ENCODE measurements at places on chromosomes 1 and 21.

- DNase-seq = no peak
Observed at GRCh38 chr1:109521002-109521951, 11.8 kb upstream of the AMIGO1 start.

- DNase-seq = no peak
Observed at GRCh38 chr1:8941906-8942305, 3.8 kb upstream of the CA6 start.

DNA sequence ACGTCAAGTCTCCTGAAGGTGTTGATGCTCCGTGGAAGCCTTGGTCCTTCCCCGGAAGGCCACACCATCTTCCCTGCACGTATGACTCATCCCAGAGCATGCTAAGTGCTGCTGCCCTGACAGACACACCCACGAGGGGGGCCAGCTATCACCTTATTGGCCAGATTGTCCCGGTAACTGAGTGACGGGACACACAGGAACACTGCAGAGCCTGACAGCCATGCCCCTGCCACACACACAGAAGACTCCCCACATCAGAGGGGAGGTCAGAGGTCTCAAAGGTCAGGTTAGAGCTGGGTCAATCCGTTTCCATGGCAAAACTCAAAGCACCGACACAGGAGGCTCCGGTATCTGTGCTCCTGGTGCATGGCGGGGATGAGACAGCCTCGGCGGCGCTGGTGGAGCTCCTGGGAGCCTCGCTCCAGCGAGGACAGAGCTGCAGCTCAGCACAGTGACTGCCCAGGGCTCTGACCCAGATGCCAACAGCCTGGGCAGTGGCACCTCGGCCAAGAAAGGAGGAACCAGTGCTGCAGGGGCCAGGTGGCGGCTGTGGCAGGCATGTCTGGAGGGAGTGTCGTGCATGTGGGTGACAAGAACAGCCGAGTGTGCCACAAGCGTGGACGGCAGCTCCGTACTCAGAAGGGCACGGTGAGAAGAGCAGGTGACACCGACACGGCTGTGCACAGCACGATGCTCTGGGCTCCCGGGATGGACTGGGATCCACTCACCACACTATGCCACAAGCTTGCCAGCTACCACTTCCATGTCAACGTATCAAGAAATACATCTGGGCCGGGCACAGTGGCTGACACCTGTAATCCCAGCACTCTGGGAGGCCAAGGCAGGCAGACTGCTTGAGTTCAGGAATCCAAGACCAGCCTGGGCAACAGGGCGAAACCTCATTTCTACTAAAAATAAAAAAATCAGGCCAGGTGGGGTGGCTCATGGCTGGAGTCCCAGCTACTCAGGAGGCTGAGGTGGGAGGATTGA, 14.8 kb upstream of the TMEM240 start:
- no peak for DNase-seq

DNA sequence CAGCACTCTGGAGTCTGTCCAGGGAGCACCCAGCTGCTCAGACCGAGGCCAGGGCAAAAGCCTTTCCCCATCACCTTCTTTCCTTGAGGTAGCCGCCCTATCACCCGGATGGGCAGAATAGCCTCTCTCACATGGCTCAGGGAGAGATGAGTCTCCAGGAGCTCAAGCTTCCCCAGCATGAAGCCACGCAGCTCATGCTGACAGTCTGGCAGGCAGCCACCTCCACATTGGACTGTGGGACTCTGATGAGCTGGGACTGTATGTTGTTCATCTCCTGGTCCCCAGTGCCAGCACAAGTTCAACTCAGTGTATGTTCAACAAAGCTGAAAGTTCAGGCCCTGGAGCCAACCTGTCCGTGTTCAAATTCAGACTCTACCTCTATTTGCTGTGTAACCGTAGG, 75.2 kb upstream of the ZC3H12A start:
- no peak for DNase-seq

DNA sequence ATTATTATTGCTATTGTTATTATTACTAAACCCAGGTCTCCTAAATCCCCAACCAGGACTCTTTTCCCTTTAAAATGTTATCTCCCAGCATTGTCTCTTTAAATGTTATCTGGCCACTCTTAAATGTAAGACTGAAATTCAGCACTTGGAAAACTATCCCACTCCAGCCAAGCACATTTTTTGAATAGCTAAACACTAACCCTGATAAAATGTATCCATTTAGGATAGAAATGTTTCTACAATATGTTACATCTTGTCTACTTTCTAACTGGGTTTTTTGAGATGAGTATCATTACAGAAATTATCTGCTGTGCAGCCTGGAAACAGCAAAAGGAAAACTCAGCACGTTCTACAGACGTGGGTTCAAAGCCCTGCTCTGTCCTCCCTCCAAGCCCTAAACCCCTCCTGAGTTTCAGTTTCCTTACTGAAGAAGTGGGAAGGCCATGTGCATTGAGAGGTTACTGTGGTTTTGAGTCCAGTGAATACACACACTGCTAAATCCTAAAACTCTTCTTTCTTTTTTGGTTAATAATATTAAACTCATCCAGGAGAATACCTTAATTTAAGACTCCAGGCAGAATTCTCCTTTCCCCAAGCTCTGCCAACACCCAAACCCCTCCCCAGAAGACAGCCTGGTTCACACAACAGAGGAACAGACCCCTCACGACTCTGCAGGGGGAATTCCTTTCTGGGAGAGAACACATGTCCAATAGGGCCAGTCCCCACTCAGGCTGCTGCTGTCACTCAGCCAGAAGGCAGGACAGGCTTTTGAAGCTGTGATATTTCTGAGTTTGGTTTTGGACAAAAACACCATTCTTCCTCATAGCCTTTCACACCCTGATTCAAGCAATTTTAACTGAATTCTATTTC, 41.9 kb downstream of the HIVEP3 start:
- DNase-seq = no peak

DNA sequence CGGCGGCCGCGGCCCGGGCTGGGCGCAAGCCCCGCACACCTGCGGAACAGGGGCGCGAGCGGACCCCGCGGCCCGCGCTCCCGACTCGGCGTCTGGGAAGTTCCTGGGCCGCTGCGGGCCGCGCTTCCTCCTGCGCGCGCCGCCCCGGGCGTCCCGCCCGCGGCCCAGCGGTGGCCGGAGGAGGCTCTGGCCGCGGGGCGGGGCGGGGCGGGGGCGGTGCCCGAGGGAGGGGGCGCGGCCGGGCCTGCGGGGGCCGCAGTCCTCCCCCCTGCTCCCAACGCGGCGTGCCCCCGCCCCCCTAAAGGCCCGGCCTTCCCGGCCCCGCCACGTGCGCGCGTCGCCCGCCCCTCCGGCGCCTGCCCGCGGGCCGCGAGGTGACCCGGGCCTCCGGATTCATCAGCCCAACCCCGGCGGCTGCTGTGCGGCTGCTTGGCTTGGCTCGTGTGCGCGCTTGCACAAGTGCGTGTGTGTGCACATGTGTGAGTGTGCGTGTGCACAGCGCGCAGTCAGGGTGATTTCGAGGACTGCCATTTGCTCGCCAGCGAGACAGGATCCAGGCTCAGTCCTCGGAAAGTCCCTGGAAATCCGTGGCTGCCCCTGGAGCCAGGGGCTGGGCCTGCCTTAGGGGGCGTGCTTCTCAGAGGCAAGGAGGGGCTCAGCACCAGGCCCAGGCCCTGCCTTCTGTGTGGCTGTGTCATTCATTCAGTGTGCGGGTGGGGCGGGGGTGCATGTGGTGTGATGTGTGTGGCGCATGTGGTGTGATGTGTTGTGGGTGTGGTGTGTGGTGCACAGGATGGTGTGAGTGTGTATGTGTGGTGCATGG, at the start of gene C2CD2:
TSS of gene C2CD2 (minus strand) at position 188 of the 823 bp plus-strand sequence. CDS start 370 bp downstream, outside the sequence.
- DNase-seq = peak; percentile 43

DNA sequence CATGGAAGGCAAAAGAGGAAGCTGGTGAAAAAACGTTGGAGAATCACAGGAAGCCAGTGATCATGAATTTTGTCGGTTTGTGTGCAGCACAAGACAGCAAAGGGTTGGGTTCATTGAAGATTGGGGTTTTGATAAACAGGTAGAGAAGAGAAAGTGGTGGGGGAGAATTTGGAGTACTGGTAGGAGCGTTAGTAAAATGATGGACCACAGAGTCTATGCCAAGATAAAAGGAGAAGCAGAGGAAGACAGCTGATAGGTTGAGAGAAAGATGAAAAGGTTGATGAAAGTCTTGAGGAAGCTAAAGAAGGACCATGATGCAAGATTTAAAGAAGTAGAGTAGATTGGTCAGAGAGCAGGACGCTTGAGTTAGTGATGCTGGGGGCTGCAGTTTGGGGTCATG, 156.8 kb upstream of the POU3F1 start:
- no peak for DNase-seq

DNA sequence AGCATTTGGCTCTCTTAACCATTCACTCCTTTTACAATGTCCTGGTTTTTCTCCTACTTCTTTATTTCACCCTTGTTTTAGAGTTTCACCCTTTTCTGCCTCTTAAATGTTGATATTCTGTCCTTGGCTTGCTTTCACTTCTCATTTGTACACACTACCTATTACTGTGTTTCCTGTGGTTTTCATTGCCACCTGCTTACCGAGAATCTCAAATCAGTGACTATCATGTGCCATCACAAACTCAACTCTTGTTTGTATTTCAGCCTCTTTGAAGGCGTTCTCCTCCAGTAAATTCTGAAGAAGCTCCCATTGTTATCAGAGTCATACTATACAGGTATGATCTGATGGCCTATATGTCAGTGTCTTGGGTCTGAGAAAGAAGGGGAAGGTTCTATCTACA, 65.7 kb downstream of the NPHS2 start:
- DNase-seq = no peak

GRCh38 chr21:29979043-29979442, 39.2 kb upstream of the GRIK1 start:
- DNase-seq = no peak

- DNase-seq = no peak
Observed at GRCh38 chr1:55490547-55490946, 275.4 kb upstream of the USP24 start.

DNA sequence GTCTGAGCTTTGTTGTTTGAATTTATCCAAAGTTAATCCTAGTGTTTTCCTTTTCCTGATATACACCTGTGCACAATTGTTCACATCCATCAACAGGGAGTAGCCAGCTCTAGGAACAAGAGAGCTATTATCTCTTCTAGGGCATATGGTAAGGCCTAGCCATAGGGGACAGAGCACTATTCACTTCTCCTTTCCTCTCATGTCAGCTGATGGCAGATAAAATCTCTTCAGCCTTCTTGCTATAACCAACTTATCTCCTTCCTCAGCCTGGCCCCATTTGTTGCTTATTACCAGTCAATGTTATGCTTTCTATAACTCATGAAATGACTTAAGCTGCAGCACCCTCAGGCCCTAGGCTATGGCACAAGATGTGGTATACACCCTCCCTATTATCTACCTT, 38.9 kb downstream of the PATJ start:
- no peak for DNase-seq

All from anterior cingulate cortex (tissue), 58 donors.